H1 (cell line): ENCODE measurements at places on chromosomes 13 and 19.

GRCh38 chr19:23254141-23254910 lies 4.1 kb upstream of the ZNF724 start:
- DNase-seq = no peak

DNA sequence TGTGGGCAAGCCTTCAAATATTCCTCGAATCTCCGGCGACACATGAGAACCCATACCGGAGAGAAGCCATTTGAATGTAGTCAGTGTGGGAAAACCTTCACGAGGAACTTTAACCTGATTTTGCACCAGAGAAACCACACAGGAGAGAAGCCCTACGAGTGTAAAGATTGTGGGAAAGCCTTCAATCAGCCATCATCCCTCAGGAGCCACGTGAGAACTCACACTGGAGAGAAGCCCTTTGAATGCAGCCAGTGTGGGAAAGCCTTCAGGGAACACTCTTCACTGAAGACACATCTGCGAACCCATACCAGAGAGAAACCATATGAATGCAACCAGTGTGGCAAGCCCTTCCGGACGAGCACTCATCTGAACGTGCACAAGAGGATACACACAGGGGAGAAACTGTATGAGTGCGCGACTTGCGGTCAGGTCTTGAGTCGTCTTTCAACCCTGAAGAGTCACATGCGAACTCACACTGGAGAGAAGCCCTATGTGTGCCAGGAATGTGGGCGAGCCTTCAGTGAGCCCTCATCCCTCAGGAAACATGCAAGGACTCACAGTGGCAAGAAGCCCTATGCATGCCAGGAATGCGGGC lies 28.8 kb downstream of the ZNF333 start:
- DNase-seq = no peak

DNA sequence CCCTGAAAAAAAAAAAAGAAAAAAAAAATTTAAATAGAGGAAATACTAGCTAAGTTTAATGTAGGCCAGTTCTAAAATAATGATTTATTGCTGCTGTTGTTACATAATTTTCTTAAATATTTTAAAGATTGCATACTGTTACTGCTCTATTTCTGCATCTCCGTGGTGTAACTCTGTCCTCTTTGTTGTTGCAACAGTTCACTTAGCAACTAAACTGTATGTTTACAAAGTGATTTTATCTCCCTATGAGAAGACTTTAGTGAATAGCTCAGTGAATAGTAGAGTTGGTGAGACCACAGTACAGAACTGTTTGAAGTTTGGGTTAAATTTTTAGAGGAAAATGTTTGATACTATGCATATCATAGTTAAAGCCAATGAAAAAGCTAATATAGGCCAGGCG lies 19.4 kb downstream of the BRCA2 start:
- DNase-seq = no peak

GRCh38 chr19:45682117-45682516 lies 9.6 kb downstream of the SNRPD2 start:
- DNase-seq = no peak

GRCh38 chr19:13996928-13997630 lies 9.0 kb downstream of the RFX1 start:
- DNase-seq = no peak

- no peak for DNase-seq
Observed at GRCh38 chr13:60169239-60170031, 5.7 kb upstream of the DIAPH3 start.

- peak; percentile 96 for DNase-seq
Observed at GRCh38 chr19:58033741-58034476, at the start of gene ZSCAN1. Gene ZSCAN1 (plus strand): TSS chr19:58034025. CDS start chr19:58037837, 3,812 bp downstream.

- no peak for DNase-seq
Observed at GRCh38 chr13:28423010-28423409, 71.9 kb downstream of the FLT1 start.
